ENCODE measurements at places on chromosomes 1 and 21.

DNA sequence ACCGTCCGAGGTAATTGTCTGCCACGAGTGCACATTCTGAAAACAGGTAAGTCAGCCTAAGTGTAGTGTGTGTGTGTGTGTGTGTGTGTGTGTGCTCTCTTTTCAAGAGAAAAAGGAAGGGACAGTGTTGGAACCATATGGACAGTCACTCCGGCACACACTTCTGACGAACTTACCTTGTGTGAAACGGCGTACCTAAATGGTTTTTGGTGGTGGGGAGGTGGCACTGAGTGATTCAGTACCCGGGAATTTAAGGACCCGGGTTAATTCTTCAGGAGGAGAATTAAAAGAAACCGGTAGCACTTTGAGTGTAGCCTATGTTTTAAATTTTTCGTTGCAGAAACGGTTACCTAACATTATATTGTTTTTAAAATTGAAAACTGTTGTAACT lies 286 bp downstream of the ODR4 start:
- DNase-seq, result no peak

DNA sequence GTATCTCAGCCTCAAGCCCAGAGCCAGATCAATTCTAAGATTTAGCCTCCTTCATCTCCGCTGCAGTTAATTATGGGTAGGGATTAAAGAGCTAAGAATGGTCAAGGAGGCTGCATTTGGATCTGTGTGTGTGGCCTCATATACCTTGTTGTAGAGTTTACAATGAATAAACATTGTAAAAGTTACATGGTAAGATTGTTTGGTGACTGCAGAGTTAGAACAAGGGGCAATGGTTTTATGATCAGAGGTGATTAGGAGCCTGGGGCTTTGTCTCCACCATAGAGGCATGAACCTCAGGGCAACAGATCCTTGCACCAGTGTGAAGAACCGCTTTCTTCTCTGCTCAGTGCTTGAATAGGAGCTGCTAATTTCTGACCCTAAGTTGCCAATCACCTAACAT lies 77.0 kb upstream of the MARK1 start:
- DNase-seq, result no peak

DNA sequence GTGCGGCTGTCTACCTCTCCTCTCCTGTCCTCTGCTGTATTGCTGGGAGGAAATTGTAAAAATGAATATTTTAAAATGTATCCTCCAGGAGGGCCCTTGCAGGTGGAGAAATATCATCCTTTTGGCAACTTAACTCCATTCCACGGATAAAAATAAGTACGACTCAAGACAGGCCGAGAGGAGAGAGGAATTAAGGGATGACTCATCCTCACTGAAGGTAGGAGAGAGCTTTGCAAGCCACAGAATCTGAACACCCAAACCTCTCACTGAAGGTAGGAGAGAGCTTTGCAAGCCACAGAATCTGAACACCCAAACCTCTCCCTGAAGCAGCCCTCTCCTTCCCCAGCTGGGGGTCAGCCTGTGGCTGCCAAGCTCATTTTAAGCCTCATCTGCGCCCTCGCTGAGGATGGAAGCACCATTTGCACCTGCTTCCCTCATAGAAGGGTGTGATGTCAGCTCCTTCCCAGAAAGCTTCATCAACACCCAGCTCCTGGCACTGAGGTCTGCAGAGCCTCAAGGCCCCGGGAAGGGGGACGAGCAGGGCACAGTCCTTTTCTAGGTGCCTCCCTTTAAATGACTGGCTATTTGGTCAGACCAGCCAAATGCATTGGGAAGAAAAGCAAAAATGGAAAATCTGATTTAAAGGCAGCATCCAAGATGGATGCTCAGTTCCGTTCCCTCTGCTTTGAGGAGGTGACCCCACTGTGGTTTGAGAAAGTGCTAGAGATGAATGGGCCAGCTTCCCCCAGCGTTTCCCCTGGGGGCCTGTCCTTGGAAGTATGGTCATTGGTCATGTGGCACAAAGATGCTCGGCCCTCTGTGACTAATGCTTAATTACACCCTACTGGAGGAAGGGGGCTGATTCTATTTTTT lies 12.9 kb upstream of the SELENON start:
- no peak for DNase-seq

- DNase-seq, result no peak
Measured at GRCh38 chr1:36776948-36777831, 257.1 kb downstream of the GRIK3 start.

DNA sequence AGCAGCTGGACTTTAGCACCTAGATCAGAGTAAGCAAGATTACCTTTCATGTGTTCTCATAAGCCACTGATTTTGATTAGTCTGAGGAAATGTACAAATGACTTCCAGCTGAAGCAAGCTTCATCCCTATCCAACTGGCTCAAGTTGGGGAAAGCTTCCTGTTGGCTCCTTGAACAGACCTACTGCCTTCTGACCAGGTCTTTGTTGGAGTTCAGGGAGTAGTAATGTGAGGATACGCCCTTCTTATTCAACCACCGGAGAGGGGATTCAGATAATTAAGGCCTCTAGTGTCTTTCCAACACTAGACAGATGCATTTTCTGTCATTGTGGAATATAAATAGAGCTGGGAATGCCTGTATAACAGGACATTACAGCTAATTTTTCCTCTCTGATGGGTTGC lies 268.9 kb downstream of the TGFB2 start:
- DNase-seq, result no peak

DNA sequence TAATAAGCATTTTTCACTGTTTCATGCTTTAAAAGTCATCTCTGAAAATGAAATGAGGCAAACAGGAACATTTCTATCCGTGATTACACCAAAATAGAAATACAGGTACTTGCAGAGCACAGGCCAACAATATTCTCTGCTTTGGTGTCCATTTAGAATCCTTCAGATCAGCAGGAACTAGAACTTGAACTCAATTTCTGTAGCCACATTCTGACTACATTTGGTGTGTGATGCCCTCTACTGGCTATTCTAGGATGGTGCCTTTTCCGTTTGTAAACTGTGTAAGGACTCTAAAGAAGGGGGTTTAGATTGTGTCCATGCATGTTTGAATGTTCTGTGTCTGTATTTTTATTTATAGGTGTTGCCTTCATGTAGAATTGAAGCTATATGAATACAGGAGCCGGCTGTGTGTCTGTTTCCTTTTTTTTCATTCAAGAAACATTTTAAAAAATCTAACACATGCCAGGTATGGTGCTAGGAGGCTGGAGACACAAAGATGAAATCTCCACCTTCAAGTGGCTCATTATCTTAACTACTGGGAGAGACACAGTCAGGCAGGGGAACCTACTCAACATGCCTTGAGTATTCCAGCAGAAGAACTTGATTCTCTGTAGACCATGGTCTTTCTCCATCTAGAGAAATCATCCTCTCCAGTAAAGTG lies 7.6 kb upstream of the ZNF326 start:
- DNase-seq, result peak; percentile 27

- DNase-seq, result no peak
Measured at GRCh38 chr1:41021526-41022308, at the start of gene SLFNL1. Gene SLFNL1, minus strand, starts transcription at chr1:41021725. Its CDS starts 1,065 bp downstream, at chr1:41020660.

GRCh38 chr1:197130677-197131304 lies 15.7 kb downstream of the ASPM start:
- no peak for DNase-seq

GRCh38 chr1:21524220-21524619 lies 15.0 kb downstream of the ALPL start:
- no peak for DNase-seq

DNA sequence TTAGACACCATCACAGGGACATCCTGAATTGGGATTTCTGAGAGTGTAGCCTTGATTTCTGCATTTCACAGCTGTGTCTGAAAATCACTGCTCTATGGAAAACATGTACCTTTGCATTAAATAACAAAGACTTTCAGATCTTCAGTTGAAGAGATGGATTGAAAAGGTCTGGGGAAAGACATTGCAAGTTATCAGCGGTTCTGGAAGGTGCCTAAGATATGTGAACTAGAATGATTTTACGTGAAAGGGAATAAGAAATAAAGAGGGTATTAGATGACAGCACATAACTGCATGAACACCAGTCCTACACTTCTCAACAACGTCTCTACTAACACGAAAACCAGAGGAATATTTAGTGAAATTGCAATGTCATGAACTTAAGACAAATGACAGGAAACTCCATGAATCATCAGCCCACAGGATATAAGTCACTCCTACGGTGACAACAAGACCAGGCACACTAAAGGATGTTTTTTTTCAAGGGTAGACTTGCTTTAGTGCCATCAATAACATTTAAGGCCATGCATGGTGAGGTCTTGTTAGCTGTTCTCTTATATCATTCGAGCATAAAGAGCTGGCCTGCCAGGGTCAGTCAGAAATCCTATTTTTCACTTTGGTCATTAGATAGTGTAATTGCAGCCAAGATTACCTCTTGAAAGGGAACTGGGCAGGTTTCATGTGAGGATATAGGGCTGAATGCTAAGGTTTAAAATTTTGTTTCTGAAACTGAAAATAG lies 283.1 kb downstream of the GRIK1 start:
- no peak for DNase-seq

DNA sequence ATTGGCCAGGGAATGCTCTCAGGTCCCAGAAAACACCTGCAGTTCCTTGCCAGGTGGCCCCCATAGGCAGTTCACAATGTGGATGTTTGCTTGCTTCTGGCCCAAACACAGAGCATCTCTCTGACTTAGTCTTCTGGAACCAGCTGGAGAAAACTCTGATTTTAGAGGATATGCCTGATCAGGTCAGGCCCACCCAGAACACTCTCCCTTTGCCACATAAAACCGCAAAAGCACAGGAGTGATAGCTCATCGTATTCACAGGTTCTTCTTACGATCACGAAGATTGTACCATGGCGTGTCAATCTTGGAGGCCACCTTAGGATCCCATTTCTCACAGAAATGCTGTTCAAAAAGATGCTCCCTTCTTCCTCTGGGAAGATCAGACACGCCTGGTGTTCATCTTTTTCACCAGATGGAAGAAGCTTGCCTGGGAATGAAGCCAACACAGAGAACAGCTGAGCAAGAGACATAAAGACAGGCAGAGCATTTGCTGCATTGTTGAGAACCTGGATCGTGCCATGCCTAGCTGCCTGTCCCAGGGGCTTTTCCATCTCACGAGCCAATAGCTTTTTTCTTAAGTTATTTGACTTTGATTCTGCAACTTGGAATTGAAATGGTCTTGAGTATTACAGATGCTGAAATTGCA lies 11.6 kb upstream of the CD247 start:
- no peak for DNase-seq

GRCh38 chr1:226429858-226430715 lies 22.2 kb upstream of the PARP1 start:
- no peak for DNase-seq

GRCh38 chr21:41359286-41359685 lies 2.5 kb upstream of the MX2 start:
- no peak for DNase-seq

All from uterus (tissue), 4 donors.